ENCODE measurements at places on chromosomes 1 and 21.
A peak's percentile ranks its signal among the peaks of the same experiment; 100 is the strongest.

DNA sequence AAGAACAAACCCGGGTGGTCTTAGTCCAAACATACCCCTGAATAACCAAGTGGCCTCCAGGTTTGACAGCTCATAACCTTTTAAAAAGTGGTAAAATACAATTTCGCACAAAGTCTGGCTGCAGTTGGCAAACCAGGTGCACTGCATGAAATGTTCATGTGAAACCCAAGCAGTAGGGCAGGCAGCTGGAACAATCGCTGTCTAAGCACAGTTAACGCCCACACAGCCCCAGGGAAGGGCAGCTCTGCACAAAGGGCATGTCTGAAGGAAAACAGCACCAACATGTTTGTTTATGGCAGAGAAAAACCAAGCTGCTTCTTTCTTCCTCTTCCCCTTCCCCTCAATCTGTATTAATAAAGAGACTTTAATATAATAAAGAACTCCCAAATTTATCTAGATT is 49.5 kb downstream of the KIAA1614 start:
- DNase-seq = no peak

- peak; percentile 68 for DNase-seq
Observed at GRCh38 chr1:220748089-220748934, at the start of gene MTARC2. Gene MTARC2 (plus strand): TSS chr1:220748322. CDS start chr1:220748532, 210 bp downstream.

DNA sequence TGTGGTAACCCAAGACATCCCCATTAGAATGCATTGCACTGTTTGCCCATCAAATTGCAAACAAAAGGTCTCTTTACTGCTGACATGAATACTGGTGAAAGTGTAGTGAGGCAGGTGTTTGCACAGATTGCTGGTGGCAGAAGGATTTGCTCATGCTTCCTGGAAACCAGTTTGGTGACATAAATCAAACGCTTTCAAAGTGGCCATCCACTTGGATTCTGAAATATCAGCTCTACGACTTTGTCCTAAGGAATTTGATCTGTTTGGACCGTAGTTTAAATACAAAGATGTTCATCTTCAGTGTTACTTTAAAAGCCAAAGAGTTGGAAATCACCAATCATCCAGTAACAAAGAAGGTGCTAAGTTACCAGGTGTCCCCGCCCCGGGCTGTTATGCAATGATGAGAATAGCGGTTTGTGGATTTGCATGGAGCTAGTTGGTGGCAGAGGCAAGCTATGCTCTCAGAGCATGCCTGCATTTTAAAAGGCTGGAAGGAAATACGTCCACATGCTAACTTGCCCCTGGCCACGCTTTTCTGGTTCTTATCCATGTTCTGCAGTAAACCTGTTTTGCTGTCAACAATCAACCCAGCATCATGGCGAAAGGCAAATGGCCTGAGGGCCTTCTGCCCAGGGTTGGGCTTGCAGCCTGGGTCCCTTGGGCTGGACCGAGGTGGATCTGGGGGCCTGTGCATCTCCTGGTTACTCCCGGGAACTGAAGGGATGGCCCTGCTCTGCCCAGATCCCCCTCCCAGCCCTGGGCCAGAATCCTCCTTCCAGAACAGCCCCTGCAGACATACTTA is 49.2 kb downstream of the UMODL1 start:
- DNase-seq = peak; percentile 83

DNA sequence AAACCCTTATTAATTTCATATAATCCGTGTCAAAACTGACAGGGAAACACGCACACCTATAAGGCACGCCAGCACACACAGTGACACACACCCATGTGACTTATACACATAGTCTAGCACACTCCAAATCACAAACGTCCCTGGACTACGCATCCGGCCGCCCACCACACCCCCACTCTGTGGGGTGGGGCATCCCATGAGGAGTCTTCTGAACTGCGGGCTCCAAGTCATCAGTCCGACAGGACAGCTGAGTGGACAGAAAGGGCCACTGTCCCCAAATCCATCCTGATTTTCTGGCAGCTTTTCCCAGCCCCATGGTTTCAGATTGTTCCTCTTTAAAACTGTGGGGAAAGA is 829 bp downstream of the PEA15 start:
- DNase-seq = no peak

DNA sequence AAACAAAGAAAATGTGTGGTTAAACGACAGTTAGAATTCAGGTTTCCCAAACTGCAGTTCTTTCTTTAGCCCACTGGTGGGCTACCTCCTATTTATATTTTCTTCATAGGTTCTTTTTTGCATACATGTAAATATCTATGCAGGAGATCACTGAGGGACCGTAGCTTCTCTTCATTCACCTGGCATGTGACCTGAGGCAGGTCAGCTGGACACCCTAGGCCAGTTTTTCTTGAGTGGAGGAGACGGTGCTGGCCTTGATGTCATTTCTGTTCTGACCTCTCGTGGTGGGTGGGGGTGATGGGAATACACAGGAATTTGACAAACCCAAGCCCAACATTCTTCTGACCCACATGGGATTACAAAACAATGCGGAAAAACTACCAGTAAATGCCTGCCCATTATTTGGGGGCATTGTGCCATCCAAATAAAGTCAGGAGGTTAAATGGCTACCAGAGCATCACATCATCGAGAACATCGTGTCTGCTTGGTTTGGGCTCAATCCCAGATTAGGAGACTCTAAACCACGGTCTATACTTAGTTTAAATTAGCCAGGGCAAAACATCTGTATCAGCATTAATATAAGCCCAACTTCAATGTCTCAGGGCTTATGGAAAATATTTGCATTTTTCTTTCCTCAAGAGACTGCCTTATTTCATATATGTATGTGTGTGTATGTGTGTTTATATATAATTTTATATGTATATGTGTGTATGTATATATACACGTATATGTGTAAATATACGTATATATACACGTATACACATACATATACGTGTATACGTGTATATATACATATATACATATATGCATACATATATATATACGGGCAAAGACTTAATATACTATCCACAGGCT is 7.4 kb upstream of the IRF2BP2 start:
- no peak for DNase-seq

GRCh38 chr1:154157520-154158306 is 2.8 kb upstream of the NUP210L start:
- no peak for DNase-seq

DNA sequence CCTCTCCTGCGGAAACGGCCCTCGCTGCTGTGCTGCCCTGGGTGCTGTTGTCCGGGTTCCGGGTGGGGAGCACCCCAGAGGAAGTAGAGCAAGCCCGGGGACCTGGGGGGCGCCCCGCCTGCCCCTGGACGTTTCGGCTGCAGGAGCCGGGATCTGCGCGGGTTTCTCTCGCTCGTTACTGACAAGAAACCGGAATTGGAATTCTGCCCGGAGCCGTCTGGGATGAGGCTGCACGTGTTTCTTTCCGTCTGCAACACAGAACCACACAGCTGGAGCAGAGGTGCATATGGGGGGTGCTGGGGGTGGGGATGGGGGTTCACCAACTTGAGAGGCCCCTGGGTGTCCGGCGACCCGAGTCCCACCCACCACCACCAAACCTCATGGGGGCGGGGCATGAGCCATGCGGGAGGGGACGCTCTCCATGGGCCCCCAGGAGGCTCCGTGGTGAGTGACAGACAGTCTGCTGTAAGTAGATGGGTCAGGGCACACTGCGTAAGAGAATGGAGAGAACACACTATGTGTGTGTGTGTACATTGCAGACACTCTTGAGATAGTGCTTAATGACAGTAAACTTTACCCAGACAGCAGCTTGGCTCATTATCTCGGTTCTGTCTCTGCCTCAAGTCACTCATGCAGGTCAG is 261.4 kb upstream of the C1orf174 start:
- DNase-seq = peak; percentile 24

GRCh38 chr1:3785456-3786157 is 10.7 kb downstream of the LRRC47 start:
- no peak for DNase-seq

GRCh38 chr1:239792157-239792556 is 299.5 kb upstream of the FMN2 start:
- no peak for DNase-seq

DNA sequence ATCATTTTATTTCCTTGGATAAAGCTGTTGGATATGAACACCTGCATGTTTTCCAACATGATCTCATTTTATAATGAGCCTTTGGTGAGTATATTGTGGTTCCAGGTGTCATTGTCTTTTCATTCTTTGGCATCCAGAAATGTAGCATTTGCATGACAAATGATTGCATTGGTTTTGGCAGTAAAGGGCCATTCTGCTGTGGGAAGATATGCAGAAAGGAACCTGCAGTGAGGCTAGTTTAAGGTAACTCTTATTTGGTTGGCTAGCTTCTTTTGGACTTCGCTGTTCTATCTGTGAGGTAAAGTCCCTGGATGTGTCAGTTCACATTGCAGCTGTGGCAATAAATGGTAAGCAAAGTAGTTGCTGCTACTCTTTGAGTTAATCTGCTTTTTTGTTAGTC is 343.0 kb downstream of the AMY1C start:
- DNase-seq = peak; percentile 83

DNA sequence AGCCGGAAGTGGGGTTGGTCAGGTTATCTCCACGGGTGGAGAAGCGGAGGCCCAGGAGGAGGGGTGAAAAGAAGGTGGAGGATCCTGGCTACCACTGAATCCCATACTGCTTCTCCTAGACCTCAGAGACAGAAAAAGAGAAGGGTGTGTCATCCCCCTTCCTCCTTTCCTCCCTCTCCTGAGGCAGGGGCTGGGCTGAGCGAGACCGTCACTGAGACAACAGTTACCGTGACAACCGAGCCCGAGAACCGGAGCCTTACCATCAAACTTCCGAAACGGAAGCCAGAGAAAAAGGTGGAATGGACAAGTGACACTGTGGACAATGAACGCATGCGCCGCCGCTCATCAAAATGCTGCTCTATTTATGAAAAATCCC is 42.1 kb upstream of the NBPF3 start:
- DNase-seq = no peak

GRCh38 chr1:84736445-84736844 is 46.2 kb upstream of the SSX2IP start:
- DNase-seq = no peak

- DNase-seq = no peak
Observed at GRCh38 chr1:5951846-5952410, 40.3 kb downstream of the NPHP4 start.

- DNase-seq = no peak
Observed at GRCh38 chr21:29810871-29811270, 128.9 kb downstream of the GRIK1 start.

GRCh38 chr1:15311122-15311822 is 64.2 kb downstream of the FHAD1 start:
- DNase-seq = no peak

- no peak for DNase-seq
Observed at GRCh38 chr1:247322849-247323586, 8.6 kb downstream of the ZNF496 start.

DNA sequence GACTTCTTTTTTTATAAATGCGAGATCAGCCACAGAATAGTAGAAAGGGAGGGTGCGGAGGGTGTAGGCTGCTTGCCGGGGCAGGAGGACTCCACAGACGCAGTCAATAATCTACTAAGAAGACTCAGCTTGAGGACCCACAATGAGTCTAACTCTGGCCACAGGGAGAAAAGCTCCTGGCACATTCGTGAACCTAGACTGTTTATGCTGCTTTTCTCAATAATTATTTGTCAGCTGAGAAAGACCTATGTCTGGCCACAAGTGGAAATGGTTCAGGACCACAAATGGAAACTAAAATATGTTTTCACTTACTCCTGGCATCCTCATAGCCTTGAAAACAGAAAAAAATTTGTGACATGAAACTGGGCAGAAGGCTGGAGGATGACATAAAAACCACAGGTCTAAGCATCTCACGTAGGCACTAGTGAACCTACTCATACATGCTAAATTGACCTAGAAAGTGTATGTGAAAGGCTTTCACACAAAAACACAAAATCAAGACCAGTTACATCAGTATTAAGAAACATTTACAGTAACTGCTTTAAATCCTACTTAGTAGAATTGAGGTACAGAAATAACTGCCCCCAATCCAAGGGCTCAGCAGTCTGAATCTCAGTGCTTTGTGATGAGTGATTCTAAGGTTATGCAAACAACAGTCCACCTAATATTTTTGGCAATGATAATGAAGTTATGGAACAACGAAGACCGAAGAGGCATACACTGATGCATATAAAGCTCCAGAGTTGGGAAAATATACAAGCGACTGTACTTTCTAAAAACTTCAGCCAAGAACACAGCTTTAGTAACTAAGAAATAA is 159.5 kb downstream of the SLC45A1 start:
- no peak for DNase-seq

- no peak for DNase-seq
Observed at GRCh38 chr1:194175251-194175650, 988.8 kb upstream of the B3GALT2 start.

DNA sequence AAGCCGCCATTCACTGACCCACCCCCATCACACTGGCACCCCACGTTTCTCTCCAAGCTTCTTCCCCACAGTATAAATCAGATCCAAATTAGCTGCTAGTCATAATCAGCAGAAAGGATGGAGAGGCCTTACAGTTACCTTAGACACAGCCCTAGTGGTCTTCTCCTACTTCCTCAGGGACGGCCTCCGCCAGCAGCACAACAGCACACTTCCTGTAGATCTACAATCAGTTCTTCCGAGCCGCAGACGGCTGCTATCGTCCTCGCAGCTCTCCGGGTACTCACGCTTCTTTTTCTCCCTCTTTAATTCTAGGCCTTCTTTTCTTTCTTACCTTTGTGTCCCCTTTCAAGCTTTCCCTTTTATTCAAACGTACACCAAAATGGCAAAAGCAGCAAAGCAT is 313.5 kb downstream of the SMYD3 start:
- DNase-seq = no peak

GRCh38 chr1:6646499-6647148 is 22.0 kb downstream of the THAP3 start:
- DNase-seq = peak; percentile 54

DNA sequence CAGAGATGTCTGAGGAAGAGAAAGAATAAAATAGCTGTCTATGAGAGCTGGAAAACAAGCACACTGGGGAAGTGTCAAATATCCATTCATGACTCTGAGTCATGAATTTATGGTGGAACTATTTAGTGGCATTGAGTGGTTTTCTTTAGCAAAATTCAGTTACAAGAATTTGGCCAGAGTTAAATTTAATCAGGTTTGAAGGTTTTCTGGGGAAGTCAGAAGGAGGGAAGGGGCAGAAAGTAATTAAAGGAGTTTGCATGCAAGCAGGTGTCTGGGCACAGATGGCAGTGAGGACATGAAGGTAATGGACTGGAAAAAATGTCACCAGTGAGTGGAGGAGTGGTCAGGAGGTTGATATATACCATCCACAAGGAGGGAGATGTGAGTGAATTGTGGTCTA is 121.9 kb upstream of the IVNS1ABP start:
- DNase-seq = no peak

- DNase-seq = no peak
Observed at GRCh38 chr1:47189844-47190508, at the start of gene PDZK1IP1. Gene PDZK1IP1 (minus strand): TSS chr1:47190036. CDS start chr1:47189932, 104 bp downstream.

GRCh38 chr21:27201197-27201596 is 234.3 kb upstream of the ADAMTS5 start:
- DNase-seq = no peak

DNA sequence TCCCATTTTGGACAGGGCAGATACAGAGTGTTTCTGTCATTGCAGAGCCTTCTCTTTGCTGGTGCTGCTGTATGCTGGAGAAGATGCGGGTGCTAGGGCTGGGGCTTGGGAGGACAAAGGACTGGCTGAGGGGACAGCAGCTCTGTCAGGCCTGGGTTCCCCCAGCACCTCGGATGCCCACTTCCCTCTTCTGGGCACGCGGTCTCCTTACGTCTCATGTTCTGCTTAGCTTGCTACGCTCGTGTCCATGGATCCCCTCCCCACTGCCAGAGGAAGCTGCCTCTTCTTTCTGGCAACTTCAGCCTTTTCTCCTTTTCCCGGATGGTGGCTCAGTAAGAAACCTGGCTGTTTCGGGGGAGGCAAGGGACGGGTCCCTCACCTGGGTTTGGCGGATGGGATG is 75.7 kb downstream of the ARHGEF10L start:
- no peak for DNase-seq
